ENCODE measurements at places on chromosomes 5 and 9. TPM values are rescaled to one million over a fixed set of nuclear protein-coding genes. Genes with fewer than 3 reads are reported as not detected.

SOX30 gene
- not detected for total RNA-seq

PITX1 gene
- total RNA-seq, result 1.4 TPM

LCN15 gene
- total RNA-seq, result not detected

- DNase-seq, result no peak
These were observed 296.4 kb downstream of the SLIT3 start for GRCh38 chr5:169004551-169004950.

GRCh38 chr9:3028535-3028934, 184.6 kb upstream of the PUM3 start:
- no peak for DNase-seq

DNA sequence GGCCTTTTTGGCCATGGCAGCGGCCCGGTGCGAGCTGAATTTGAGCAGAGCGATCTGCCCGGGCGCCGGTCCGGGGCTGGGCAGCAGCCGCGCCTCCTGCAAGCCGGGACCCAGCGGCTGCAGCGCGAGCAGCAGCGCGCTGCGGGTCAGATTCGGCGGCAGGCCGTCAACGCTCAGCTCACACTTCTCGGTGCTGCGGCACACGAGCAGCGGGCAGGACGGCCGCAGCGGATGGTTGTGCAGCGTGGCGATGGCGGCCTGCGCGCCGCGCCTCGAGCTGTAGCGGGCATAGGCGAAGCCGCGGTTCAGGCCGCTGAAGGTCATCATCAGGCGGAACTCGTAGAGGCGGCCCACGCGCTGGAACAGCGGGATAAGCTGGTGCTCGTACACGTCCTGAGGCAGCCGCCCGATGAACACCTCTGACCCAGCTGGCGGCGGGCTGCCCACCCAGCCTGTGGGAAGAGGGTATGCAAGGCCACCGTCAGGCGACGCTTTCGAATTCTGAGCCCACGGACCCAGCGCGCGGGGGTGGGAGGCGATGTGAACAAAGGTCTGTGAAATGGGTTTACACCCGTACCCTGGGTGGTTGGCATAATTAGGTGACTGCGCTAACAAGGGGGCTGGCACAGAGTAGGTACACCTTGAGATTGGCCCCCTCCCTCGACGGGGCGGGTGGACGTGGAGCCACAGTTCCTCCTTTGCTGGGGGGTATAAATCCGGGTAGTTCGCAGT, 755 bp downstream of the DND1 start:
- no peak for DNase-seq

DNA sequence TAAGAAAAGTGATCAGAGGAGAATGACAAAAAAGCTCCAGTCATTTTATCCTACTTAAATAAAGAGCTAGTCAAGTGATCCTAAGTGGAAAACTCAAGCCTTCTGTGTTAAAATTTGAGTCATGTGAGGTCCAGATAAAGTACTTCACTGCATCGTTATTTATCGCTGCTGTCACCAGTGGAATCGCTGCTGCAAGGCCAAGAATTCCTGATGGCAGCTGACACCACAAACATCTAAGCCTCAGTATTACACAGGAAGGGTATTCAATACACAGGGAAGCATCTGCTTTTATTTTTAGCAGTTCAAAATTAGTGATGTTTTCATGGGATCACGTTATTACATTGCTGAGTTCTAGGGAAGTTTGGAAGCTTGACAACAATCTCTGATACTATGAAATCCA, 190.3 kb downstream of the GOLPH3 start:
- DNase-seq, result no peak

- no peak for DNase-seq
These were observed 9.9 kb upstream of the PTGS1 start for GRCh38 chr9:122360891-122361290.

- no peak for DNase-seq
These were observed 579 bp downstream of the SLC12A7 start for GRCh38 chr5:1111241-1111726.

DNA sequence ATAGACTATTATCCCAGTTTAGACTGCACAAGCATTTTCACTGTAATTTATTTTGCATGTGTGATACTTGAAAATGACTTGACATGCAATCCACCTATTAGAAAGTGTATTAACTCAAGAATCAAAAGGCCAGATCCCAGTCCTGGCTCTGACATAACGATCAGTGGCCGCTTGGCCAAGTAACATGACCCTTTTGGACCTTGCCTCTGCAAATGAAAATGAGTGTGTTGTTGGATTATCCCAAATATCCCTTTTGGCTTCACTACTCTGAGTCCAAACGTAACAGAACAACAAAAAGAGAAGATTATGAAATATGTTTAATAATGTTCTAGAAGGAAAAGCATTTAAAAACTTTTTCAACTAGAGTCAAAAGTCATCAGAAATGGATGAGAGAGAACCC, 19.0 kb downstream of the DMGDH start:
- no peak for DNase-seq

DNA sequence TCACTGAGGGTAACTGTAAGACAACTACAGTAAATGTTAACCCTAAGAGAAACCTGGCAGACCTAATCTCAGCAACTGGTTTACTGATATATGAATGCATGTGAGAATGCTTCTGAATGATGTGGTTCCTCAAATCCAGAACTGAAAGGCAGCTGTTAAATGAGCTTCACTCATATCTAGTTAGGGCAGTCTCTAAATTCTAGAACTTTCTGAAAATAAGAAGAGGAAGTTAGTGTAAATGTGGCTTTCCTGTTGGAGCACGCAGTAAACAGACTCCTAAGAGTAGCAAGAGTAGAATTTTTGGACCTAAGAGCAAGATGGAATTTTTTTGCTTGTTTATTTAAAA, 117.9 kb upstream of the KCNN2 start:
- DNase-seq, result no peak

DNA sequence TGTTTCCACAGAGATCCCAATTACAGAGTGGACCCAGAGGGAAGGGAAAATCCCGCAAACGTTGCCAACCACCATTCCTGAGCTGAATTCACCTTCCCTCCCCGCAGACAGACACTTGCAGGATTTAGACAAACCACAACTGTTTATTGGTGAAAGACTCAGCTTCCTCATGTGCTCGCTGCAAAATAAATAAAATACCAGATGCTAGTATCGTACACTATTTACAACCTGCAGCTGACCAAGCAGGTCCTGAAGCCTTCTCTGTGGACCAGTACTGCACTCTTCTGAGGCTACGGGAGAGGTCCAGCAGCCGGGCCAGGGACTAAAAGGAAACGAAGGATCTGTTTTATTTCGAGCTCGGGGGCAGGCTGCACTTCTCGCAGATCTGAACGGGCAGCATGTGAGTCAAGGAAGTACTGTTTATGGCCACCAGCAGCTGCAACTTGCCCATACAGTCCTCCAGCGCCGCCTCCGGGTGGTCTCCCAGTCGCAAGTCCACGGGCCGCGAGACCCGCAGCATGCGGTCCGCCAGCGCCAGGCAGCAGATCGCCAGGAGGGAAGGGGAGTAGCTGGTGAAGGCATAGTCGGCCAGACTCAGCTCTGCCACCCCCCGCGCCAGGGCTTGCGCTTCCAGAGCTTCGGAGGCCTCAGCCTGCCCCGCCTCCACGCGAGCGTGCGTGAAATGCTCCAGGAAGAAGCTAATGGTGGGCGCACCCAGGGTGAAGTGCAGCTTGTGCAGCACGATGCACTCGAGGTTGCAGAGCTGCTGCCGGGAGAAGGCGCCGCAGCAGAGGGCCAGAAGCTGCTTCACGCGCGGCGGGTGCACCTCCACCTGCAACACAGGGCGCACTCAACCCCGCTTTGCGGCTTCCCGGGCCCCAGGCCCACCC, 2.1 kb downstream of the CCNO start:
- DNase-seq, result no peak
